ENCODE measurements at places on chromosomes 2 and 18.

DNA sequence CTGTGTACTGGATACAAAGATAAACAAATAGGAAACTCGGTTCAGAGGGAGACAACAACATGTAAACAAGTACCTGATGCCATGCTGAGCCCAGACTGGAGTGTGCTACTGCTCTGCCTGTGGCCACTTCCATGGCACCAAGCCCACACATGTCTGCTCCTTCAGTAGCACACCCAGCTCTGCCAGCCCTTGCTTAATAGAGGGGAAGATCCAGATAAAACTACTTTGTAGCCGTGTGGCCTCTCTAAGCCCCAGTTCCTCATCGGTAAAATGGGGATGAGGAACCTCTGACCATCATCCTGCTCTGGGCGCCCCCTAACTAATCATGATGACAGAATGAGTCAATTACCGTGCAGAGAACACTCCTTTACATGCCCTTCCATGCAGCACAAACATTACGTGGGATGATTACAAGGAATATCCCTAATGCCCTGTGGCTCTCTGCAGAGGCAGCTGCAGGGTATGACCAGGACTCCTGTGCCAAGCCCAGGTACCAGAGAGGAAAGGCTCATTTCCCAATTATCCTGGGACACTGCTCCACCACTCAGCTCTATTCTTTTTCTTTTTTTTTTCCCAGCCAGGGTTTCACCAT lies 34.9 kb downstream of the DNMT3A start:
- H3K27ac ChIP-seq = no peak overlapping the region
- H3K4me1 ChIP-seq = peaks cover 23% of the 10 kb centered on the region
- H3K36me3 ChIP-seq = no peaks in the 10 kb centered on the region
- H3K27me3 ChIP-seq = no peaks in the 10 kb centered on the region
- no peak overlapping the region for H3K4me3 ChIP-seq

DNA sequence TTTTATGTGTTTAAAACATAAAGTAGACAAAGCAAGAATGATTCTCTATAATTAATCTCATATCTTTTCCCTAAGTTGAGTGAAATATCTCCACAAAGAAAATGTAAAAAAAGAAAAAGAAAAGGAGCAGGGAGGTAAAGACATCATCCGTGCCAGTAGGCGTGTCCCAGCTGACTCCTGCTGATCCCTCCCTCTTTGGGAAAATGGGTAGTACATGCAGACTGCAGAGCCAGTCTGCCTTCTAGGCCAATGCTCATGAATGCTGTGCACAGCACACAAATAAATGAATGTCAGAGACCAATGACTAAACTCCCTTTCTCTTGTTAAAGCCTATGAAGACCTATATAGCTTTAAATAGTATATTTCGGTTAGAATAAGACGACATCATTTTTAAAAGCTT lies 64.7 kb downstream of the RAPH1 start:
- no peaks in the 10 kb centered on the region for H3K27me3 ChIP-seq
- H3K4me1 ChIP-seq = no peaks in the 10 kb centered on the region
- H3K4me3 ChIP-seq = no peak overlapping the region
- no peak overlapping the region for H3K27ac ChIP-seq
- no peak for DNase-seq
- H3K36me3 ChIP-seq = no peaks in the 10 kb centered on the region

DNA sequence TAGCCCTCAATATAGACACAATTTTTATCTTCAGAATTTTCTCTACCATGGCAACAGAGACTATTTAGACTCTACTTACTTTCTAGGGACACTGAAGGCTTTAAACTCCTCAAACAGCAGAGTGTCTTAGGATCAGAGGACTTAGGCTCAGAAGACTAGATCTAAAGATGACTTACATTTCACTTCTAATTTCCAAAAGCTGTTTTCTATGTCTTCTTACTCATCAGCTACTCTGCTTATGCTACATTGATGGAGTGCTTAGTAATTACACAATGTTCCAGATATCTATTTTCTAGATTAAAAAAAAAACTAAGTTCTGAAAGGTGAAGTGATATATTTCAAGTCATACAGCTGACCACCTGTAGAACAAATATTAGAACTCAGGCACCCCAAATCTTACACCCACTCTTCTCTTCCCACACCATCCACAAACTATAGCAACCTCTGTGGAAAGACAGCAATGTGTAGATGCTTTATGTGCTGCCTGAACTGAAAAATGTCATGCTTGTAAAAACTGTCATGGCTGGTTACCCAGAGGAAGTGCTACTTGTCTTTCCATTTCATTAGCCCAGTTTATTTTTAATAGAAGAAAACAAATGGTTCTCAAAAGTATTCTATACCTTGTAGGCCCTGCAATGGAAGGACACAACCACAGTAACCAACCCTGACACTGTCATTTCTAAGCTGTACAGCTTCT lies 831.0 kb upstream of the ACVR2A start:
- H3K4me3 ChIP-seq = no peak overlapping the region
- H3K27ac ChIP-seq = no peak overlapping the region
- no peak for DNase-seq

DNA sequence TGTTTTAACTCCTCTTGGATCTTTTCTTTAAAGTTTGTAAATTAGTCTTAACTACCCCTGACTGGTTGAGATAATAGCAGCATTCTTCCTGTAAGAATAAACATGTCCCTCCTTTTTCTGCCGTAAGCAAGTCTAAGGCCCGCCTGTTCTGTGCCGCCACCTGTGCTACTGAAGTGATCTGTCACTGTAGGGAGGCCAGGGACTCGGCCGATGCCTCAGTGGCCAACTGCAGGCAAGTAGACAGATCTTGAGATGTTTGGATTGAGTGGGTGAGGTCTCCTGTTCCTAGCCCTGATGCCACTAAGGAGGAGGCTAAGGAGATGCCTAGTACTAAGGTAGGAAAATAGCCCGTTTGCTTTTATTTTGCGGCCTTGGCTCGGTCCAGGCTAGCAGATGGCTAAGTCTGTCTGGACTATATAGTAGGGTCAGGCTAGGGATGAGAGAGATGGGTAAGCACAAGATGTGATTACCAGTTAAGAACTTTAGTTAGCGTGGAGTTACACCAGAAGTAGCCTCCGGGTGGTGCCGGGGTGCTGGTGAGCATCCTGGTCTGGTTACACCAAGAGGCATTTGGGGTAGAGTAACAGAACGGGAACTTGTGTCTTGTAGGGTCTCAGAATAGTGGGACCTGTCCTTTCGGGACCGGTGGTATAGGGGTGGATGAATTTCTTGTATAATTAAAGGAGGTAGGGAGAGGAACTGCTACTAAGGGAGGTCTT lies 584.2 kb downstream of the SUCLG1 start:
- H3K36me3 ChIP-seq = no peaks in the 10 kb centered on the region
- no peaks in the 10 kb centered on the region for H3K4me1 ChIP-seq
- no peak overlapping the region for H3K27ac ChIP-seq
- no peaks in the 10 kb centered on the region for H3K27me3 ChIP-seq
- no peak for DNase-seq
- H3K4me3 ChIP-seq = no peak overlapping the region

- H3K27me3 ChIP-seq = no peaks in the 10 kb centered on the region
- peaks cover 27% of the 10 kb centered on the region for H3K4me1 ChIP-seq
- H3K27ac ChIP-seq = no peak overlapping the region
Measured at GRCh38 chr2:233563663-233564430, 2.7 kb downstream of the USP40 start.

DNA sequence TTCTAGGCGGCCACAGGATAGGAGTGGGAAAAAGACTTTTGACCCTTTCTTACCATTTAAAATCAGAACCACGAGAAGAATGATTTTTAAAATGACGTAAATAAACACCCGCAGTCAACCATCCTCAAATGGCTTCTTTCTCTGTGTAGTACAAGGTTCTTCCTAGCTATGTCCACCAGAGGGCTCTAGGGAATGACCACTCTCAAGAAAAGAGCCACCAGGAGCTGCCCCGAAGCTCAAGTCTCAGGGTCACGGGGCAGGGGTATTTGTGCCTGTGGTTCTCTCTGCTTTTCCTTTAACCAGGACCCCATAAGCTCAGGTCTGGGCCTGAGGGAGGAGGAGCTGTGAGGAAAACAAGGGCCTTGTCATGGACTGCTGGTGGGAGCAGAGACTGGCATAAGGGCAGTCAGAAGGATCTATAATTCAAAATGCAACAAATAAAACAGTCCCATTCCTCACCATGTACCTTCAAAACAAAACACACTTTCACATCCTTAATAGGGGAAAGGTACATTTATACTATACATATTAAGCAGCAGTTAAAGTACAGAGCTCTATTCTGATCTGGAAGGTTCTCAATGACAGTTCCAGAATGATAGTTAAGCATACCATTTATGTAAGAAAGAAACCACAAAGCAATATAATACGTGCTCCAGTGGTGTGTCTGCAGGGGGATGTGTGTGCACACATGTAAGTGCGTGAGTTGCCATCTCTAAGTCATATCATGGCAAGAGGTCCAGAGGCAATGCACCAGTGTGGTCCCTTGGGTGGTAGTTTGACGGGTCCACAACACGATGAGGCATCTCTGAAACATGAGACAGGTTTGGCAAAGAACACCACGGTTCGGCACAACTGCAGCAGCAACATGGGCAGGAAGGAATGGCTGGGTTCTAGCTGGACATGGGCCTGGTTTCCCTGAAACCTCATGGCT lies 18.6 kb downstream of the LYPD1 start:
- no peak overlapping the region for H3K27ac ChIP-seq
- H3K4me1 ChIP-seq = no peaks in the 10 kb centered on the region
- DNase-seq = no peak
- H3K27me3 ChIP-seq = no peaks in the 10 kb centered on the region

GRCh38 chr18:31657823-31658669 lies 26.3 kb downstream of the B4GALT6 start:
- H3K36me3 ChIP-seq = no peaks in the 10 kb centered on the region
- no peak overlapping the region for H3K4me3 ChIP-seq
- DNase-seq = no peak
- H3K27ac ChIP-seq = no peak overlapping the region
- H3K4me1 ChIP-seq = 0 out of 2 replicates have a peak, but pooled peaks cover 4% of the 10 kb centered on the region

- no peak overlapping the region for H3K27ac ChIP-seq
- no peaks in the 10 kb centered on the region for H3K4me1 ChIP-seq
- H3K4me3 ChIP-seq = no peak overlapping the region
- no peak for DNase-seq
Measured at GRCh38 chr18:5626130-5626880, 82.5 kb upstream of the EPB41L3 start.

GRCh38 chr18:74457725-74458421 lies 765 bp upstream of the DIPK1C start:
- no peak overlapping the region for H3K27ac ChIP-seq
- DNase-seq = no peak
- H3K36me3 ChIP-seq = no peaks in the 10 kb centered on the region
- H3K4me3 ChIP-seq = no peak overlapping the region
- H3K4me1 ChIP-seq = no peaks in the 10 kb centered on the region

GRCh38 chr2:149160701-149161217 lies 122.3 kb downstream of the LYPD6B start:
- H3K27me3 ChIP-seq = no peaks in the 10 kb centered on the region
- no peak overlapping the region for H3K4me3 ChIP-seq
- H3K36me3 ChIP-seq = no peaks in the 10 kb centered on the region
- DNase-seq = no peak
- H3K4me1 ChIP-seq = peaks cover 12% of the 10 kb centered on the region

- no peaks in the 10 kb centered on the region for H3K36me3 ChIP-seq
- peak within 1 kb of the TSS; percentile 89 for H3K4me3 ChIP-seq
- peaks cover 25% of the 10 kb centered on the region for H3K4me1 ChIP-seq
- peak within 1 kb of the TSS; percentile 68 for H3K27ac ChIP-seq
Measured at GRCh38 chr2:42493468-42494354, at the start of gene KCNG3. KCNG3 (minus strand) TSS chr2:42493982; CDS start chr2:42493501, 481 bp downstream.

GRCh38 chr2:227939271-227940027 lies 68.0 kb downstream of the DAW1 start:
- H3K27ac ChIP-seq = no peak overlapping the region
- H3K4me1 ChIP-seq = no peaks in the 10 kb centered on the region
- no peaks in the 10 kb centered on the region for H3K36me3 ChIP-seq
